ENCODE measurements at places on chromosomes 2 and 18.

DNA sequence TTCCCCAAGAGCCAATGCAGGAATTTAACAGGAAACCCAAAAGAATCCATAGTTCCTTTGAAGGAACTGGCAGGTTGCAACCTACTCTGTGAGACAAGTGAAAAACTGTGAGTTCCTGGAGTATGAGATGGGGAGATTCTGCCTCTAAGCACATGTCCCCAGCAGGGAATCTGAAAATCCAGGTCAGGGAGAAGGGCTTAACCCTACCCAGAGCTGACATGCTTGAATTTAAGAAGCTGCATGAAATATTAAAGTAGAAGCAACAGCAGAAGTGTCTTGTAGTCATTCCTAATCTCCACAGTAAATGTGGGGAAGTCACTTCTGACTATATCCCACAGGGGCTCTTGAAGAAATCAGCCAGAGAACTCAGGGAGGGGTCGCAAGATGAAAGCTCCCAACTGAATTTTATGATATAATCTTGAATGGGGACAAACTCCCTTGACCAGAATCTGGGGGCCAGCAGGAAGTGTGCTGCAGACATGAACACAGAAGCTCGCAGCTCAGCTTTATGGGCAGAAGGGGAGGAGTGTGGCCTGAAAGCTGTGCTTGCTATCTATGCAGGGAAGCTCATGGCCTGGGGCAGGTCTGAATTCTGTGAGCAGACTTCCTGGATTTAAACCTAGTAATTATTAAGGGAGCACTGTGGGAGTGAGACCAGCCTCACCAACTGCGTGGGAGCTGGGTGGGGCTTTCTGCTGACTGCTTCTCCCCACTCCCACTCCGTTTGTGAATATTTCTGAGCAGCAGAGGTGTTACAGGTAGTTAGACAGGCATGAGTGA lies 184.1 kb upstream of the KYNU start:
- DNase-seq, result no peak

- no peak for DNase-seq
These were observed 33.4 kb upstream of the ABCA12 start for GRCh38 chr2:215171796-215172195.

DNA sequence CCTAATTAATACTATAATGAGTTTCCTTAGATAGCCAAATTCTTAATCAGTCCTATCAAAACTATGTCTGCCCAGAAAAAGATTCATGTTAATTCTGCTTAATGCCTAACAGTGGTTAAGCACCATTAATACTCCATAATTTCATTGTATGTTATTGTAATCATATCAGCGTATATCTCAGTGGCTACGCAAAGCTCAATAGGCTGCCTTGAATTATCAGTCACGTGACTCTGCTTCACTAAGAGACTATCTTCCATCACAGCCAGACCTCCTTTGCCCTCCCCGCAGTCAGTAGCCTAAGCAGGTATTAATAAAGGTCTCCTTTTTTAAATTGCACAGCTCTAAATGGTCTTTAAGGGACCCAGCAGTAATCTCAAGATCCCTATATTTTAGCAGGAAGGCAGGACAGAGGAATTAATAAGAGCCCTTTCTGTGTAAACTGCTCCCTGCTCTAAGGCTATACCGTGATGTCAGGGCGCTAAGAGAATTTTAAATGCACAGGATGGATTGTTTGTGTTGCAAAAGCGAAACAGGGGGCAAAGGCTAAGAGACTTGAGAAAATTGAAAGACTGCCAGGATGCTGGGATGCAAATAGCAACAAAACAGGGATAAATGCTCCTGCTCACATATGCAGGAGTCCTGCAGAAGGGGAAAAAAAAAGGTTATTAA lies 215.6 kb upstream of the POU3F3 start:
- DNase-seq, result no peak

- DNase-seq, result no peak
These were observed 158.7 kb downstream of the PXDN start for GRCh38 chr2:1585635-1586034.

- no peak for DNase-seq
These were observed 102.5 kb upstream of the CRIM1 start for GRCh38 chr2:36253086-36253485.

GRCh38 chr18:46346213-46346612 lies 242.0 kb downstream of the HAUS1 start:
- DNase-seq, result no peak

- no peak for DNase-seq
These were observed 309.9 kb upstream of the PKDCC start for GRCh38 chr2:41737888-41738287.
